ENCODE measurements at places on chromosomes 1 and 21.

GRCh38 chr1:13823126-13823880, 123.3 kb downstream of the PRDM2 start:
- DNase-seq = no peak

DNA sequence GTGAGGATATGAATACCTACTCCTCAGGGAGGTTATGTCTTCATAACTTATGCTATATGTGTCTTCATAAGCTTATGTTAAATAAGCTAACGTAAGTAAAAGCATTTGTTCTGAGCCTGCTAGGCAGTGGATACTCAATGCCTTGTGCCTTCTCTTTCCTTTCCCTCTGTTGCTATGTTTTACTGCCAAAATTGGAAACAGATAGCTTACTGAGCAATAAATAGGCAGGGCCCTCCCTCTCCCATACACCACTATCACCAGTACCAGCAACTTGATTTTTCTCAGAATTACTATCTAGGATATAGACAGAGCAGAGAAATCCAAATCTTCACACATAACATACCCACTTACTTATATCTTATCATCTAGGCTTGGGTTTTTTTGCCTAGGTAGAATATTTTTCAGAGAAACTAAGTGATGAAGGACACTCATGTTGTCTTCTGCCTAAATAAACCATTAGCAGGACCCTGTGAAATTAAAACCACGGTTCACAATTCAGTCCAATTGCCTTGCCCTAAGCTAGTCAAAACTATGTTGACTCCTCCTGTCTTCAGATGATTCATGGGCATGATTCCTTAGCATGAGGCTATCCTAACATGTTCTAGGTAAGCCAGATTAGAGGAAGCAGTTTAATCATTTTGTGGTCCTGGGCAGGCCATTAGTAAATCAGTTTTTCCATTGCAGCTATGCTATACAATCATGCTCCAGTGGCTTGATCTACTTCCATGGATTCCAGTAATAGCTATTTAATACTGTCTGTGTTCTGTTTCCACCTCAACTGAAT, 15.9 kb upstream of the LRRC8C start:
- no peak for DNase-seq

GRCh38 chr1:213761845-213762407, 225.8 kb upstream of the PROX1 start:
- DNase-seq = peak; percentile 40

DNA sequence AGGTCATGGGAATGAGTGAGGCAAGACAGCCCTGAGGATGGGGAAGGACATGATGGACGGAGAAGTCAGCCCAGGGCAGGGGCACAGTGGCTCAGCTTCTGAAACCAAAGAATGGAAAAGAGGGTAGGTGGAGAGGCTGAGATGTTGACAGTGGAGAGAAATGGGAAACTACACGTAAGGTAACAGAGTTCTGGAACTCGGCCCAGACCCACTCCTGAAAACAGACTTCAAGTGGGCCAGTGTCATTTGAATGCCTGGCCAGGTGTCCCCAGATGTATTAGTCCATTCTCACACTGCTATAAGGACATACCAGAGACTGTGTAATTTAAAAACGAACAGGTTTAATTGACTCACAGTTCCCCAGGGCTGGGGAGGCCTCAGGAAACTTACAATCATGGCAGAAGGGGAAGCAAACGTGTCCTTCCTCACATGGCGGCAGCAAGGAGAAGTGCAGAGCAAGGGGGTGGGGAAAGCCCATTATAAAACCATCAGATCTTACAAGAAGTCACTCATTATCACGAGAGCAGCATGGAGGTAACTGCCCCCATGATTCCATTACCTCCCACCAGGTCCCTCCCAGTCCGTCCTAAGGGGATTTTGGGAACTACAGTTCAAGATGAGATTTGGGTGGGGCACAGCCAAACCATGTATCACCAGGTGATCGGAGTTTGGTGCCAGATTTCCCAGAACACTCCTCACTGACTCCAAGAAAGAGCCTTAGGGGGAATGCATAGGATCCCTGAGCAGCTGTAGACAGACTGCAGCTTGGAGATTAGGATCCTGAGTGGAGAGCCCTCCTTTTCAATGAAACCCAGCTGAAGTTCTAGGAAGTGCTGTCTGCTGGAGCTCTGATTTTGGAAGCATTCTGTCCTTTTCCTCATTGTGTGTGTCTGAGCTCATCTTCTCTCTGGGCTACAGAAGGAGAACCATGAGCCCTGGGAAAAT, 40.3 kb downstream of the FHAD1 start:
- DNase-seq = no peak

DNA sequence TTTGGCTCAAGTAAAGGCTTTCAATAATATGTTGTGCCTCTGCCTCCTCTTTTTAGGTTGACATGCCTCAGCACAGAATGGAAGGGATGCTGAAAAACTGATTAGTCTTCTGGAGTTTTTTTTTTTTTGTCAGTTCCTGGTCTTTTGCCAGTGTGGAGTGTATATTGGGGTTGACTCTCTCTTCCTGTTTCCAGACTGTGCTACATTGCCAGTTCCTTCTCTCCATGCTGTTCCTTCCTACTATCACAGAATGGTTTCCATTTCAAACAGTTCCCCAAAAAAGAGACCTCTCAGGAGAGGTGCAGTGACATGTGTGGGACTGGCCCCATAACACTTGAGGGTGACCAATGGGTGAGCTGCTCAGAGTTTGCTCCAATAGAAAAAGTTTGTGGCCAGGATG, 101.7 kb upstream of the ETV3 start:
- DNase-seq = no peak

- no peak for DNase-seq
These were observed 81.1 kb upstream of the FGGY start for GRCh38 chr1:59215766-59216291.

GRCh38 chr1:94056171-94056570, 64.8 kb downstream of the ABCA4 start:
- no peak for DNase-seq

GRCh38 chr1:231383159-231383860, 38.8 kb downstream of the EGLN1 start:
- no peak for DNase-seq

GRCh38 chr1:56216218-56216617, 363.1 kb downstream of the PLPP3 start:
- peak; percentile 46 for DNase-seq

GRCh38 chr1:30106125-30106524, 617.3 kb downstream of the MATN1 start:
- DNase-seq = peak; percentile 27

GRCh38 chr1:87806379-87807094, 477.9 kb downstream of the LMO4 start:
- no peak for DNase-seq

DNA sequence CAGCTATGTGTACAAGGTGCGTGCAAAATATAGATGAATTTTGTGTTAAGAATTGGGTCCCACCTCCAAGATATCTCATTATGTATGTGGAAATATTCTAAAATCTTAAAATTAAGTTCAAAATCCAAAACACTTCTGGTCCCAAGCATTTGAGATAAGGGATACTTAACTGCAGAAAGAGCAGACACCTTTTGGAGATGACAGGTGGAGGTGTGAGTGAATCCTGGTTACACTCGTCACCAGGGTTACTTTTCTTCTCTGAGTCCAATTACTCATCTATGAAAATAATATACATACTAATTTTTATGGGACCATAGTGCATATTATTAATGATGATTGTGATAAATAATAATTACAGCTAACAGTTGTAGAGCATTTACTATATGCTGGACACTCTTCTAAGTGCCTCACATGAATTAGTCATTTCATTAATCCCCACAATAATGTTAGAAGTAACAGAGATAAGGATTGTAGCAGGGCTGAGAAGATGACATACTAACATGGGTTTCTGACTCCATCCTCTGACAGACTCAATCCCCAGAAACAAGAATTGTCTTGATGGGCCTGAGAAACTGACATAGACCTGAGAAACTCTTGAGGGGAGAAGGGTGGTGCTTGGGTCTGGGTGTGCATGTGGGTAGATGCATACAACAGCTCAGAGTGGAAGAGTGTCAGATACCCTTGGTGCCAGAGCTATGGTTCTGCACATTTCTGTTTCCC, 8.3 kb upstream of the FASLG start:
- no peak for DNase-seq

DNA sequence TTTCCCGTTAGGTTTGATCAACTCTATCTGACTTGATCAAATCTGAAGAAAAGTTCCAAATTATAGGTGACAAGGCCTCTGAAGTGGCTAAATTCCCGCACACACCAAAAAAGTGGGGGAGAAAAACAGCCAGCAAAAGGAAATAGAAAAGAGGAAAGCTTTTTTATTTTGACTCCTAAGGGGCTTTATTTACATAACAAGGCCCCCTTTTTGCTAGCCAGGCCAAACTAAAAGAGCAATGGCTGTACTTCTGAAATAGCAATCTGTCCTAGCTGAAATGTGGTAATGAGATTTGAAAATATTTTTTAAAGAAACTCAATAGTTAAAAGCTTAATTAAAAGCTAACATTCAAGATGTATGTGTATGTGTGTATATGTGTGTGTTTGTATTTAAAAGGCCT, 311.5 kb upstream of the POGK start:
- DNase-seq = no peak

GRCh38 chr1:65703853-65704252, 88.8 kb upstream of the PDE4B start:
- no peak for DNase-seq

GRCh38 chr21:39913706-39914305, 46.6 kb downstream of the PCP4 start:
- DNase-seq = no peak
